ENCODE measurements at places on chromosomes 4 and X. TPM values are rescaled to one million over a fixed set of nuclear protein-coding genes. Genes with fewer than 3 reads are reported as not detected.
A peak's percentile ranks its signal among the peaks of the same experiment; 100 is the strongest.

The STBD1 gene
- total RNA-seq: 8.8 TPM

GRCh38 chr4:147823130-147823529, 91.2 kb downstream of the ARHGAP10 start:
- no peak overlapping the region for H3K4me3 ChIP-seq
- peak overlapping the region; percentile 81 for H3K27ac ChIP-seq
- peaks cover 4% of the 10 kb centered on the region for H3K4me1 ChIP-seq
- no peaks in the 10 kb centered on the region for H3K27me3 ChIP-seq

GRCh38 chr4:140069066-140069465, 84.9 kb downstream of the MAML3 start:
- no peak for DNase-seq
- H3K27ac ChIP-seq: no peak overlapping the region
- no peaks in the 10 kb centered on the region for H3K27me3 ChIP-seq
- peaks cover 8% of the 10 kb centered on the region for H3K4me1 ChIP-seq
- H3K4me3 ChIP-seq: no peak overlapping the region

- no peak overlapping the region for H3K4me3 ChIP-seq
- no peaks in the 10 kb centered on the region for H3K4me1 ChIP-seq
- no peaks in the 10 kb centered on the region for H3K36me3 ChIP-seq
- DNase-seq: no peak
Observed at GRCh38 chr4:22466581-22466980, 49.3 kb downstream of the ADGRA3 start.

The MAGEA6 gene
- not detected for total RNA-seq

DNA sequence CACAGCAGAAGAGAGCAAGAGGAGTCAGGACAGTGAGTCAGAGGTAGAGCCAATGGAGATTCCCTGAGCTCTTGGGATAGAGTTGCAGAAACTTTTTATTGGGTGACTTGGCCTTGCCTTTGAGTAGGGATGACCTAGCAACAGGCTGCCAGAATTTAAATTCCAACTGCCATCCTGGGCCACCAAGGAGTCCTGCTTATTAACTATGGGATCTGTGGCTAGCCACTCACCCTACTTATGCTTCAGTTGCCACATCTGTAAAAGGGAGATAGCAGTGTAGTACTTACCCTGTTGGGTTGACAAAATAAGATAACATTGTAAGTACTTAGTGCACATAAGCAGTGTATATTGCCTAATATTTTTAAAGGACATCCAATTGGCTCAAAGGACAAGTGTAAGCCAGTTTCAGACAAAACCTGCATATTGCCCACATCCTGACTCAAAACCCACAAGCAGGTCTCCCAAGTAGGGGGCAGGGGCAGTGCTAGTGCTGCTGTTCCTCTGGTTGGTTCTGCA, 43.5 kb upstream of the TMEM164 start:
- no peaks in the 10 kb centered on the region for H3K4me1 ChIP-seq
- H3K36me3 ChIP-seq: no peaks in the 10 kb centered on the region
- DNase-seq: no peak
- no peak overlapping the region for H3K4me3 ChIP-seq

The TCEAL5 gene
- 1.3 TPM for total RNA-seq

GRCh38 chr4:139137763-139138162, 39.3 kb downstream of the ELF2 start:
- H3K36me3 ChIP-seq: no peaks in the 10 kb centered on the region
- H3K4me3 ChIP-seq: no peak overlapping the region
- H3K4me1 ChIP-seq: no peaks in the 10 kb centered on the region
- H3K27ac ChIP-seq: no peak overlapping the region
- DNase-seq: no peak

The ARFIP1 gene
- total RNA-seq: 54.9 TPM

The BEX5 gene
- total RNA-seq: 3.3 TPM

All from breast epithelium (tissue), 4 donors.